ENCODE measurements at places on chromosomes 6 and 20.

DNA sequence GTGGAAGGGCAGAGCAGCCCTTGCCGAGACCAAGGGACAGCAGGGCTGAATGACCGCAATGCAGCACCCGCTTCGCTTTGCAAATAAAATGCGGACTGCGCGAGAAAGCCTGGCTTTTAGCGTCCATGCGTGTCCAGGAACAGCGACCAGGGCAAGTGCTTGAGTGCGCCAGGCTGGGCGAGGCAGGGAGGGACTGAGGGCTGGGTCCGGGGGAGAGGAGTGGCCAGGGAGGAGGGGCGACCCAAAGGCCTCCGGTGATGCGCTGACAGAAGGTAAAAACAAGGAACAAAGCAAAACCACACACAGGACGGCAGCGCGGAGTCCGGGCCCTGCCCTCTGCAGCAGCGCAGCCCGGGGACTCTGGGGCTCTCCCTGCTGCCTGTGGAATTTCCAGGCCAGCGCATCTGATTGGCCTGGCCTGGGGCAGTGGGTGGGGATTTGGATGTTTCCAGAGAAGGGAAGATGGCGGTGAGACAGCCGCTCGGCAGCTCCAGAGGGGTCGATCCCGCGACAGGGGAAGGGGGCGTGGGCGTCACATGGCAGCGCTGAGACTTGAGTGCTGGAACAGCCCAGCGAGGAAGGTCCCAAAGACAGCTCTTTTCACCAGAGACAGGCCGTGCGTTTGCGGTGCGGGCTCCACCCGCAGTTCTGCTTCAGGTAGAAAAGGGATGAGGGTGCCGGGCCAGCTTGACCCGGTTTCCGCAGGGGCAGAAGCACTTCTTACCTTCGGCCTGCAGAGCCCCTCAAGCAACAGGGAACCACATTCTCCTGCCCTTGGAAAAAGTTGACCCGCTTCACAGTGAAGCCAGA lies 51.8 kb downstream of the SSR1 start:
- peak; percentile 64 for DNase-seq

DNA sequence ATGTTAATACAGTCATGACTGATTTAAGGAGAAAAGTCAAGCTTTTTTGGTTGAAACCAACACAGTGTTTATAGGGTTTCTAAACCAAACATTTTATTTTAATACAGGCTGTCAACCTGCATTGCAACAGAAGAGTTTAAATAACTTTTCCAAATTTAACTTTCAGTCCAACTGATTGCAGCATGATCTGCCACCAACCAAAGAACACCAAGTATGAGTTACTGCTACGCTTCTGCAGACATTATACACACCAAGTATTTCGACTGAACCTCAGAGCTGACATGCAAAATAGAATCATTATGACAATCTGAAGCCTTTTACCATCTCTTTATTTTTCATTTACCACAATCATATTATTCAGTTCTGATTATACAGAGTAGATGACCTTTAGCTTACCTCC lies 151.2 kb upstream of the DST start:
- DNase-seq = no peak

GRCh38 chr20:9576695-9577094 lies 62.3 kb downstream of the LAMP5 start:
- no peak for DNase-seq

DNA sequence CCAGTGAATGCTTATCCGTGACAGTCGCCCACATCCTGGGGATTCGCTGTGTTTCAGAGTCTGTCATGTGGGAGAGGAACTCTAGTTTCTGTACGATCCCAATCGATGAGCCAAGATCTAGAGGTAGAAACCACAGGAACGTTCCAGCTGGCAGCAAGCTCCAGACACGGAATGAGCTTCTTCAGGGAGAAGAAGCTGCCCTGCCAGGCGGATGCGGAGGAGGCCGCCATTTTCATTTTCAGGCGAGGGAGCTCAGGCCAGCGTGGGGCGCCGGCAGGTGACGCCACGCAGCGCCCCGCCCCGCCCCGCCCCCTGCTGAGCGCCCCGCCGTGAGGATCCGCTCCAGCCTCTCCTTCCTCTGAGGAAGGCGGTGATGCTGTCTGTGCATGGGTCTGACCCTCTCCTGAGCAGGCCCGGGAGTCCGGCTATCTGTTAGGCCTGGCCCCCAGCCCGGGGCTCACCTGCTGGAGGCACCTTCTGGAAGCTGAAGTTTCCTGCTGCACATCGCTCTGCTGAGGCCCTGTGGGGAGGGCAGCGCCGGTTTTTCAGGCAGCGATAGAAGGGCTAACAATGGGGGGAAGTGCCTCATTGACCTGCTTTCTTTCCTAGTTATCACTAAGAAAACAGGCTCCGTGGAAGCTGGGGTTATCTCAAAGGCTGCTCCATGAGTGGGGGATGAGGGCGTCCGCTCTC lies 147.5 kb downstream of the ERMARD start:
- no peak for DNase-seq

GRCh38 chr20:35312318-35312717 lies 20.1 kb upstream of the FAM83C start:
- DNase-seq = peak; percentile 13

Measured in activated T-cell treated with anti-CD3 and anti-CD28 coated beads, Interleukin-2, amount 50 U/mL, for 24 hours (primary cell).